Activated naive CD4-positive, alpha-beta T cell treated with anti-CD3 and anti-CD28 coated beads, Interleukin-2, amount 10 ng/mL, durations not matched to agents 7 days and 5 days (primary cell): ENCODE measurements at places on chromosomes 13 and 19.

DNA sequence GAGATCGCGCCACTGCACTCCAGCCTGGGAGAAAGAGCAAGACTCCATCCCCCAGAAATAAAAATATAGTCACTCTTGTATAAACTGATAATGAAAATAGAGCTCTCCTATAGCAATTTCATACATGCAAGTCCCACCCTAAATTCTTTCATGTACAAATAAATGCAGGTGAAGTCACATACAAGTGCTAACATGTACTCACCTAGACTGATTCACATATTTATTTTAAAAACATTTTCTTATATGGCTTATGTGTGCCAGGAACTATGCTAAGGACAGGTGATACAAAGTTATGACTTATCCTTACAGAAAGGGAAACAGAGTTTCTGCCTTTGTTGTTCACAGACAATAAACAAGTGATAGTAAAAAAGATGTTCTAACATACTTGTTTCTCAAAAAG lies 32.0 kb downstream of the USP12 start:
- DNase-seq: no peak

- no peak for DNase-seq
Measured at GRCh38 chr19:47152632-47153031, 22.0 kb downstream of the SAE1 start.

DNA sequence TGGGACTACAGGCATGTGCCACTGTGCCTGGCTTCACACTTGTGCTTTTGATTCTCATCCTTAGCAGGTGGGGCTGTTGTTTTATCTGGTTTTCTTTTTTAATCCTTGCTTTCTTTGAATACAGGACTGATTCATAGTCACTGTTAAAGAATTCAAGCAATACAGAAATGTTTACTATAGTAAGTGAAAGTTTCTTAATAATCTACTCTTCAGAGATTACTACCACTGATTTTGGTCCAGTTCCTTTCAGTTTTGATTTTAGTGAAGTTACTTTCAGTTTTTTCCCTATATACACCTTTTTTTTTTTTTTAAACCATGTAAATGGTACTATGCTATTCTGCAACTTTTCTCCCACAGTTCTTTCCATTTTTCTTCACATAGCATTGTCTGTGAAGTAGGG lies 53.6 kb downstream of the GATAD2A start:
- no peak for DNase-seq

DNA sequence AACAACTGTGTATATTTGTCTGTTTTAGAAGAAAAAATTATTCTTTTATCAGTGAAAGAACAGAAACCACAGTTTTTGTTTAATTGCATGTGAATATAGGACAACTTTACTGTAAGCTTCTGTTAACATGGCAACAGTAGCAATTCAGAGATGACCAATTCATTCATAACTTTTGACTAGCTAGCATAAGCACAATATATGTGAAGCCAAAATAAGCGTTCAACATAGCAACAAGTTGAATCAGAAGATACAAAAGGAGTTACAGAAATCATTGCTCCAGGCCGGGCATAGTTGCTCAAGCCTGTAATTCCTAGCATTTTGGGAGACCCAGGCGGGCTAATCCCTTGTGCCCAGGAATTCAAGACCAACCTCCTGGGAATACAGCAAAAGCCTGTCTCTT lies 197.1 kb upstream of the GPC6 start:
- no peak for DNase-seq

DNA sequence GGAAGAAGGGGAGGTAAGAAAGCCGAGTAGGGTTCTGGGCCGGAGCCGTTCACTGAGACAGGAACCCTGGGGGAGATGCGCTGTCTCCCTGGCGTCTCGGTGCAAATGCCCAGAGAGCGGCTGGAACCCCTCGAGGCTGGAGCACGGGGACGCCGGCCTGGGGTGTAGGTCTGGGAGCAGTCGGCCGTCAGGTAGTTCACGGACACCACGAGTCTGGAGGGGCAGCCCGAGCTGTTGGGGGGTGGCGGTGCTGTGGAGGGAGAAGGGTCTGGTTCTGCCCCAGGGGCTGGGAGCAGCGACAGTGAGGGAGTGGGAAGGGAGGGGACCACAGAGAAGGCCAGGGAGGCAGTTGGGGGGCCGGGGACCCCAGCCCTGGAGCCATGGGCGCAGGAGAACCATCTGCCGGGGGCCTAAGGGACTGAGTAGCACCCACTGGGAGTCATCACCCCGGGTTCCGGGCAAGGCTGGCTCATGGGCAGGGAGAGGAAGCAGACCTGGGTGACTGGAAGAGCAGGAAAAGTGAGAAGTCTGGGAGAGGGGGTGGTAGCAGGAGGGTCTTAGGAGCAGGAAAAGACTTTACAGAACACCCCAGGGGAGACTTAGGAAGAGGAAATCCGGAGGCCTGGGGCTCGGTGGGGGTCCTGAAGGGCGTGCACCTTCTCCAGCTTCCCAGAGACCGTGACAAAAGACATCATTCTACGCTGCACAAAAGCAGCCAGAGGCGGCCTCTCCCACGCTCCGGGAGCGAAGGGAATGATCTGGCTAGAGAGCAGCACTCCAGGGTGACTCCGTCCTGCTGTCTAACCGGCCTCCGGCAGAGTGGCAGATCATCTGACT lies 173.1 kb upstream of the SOX1 start:
- DNase-seq: no peak

GRCh38 chr13:20127262-20127561 lies 33.6 kb downstream of the GJA3 start:
- no peak for DNase-seq
